Tongue (tissue), 3 donors: ENCODE measurements at places on chromosomes 2 and 18. TPM values are rescaled to one million over a fixed set of nuclear protein-coding genes. Genes with fewer than 3 reads are reported as not detected.

GRCh38 chr18:32696376-32696775 lies 76.4 kb downstream of the KLHL14 start:
- no peak for DNase-seq

GRCh38 chr2:221486106-221486505 lies 86.0 kb downstream of the EPHA4 start:
- no peak for DNase-seq

ACTG2 gene
- total RNA-seq = 7.9 TPM

MYOM1 gene
- total RNA-seq = 662 TPM

DNA sequence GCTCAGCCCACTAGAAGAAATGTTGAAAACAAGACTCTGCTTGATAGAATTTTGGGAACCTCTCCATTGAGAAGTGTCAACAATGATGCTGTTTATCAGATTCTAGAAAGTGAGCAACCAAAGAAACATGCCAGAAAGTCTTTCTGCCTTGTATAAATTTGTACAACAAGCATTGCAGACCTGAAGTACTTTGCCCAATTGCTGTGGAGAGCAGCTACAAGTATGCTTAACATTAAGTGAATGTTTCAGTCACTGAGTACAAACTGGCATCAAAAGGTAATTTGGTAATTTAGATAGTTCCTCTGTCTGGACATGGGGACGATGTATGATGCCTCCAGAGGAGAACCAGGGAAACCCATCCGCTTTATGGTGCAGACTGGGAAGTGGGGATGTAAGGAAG lies 33.4 kb upstream of the SKA1 start:
- no peak for DNase-seq

AKAIN1 gene
- total RNA-seq = not detected

DNA sequence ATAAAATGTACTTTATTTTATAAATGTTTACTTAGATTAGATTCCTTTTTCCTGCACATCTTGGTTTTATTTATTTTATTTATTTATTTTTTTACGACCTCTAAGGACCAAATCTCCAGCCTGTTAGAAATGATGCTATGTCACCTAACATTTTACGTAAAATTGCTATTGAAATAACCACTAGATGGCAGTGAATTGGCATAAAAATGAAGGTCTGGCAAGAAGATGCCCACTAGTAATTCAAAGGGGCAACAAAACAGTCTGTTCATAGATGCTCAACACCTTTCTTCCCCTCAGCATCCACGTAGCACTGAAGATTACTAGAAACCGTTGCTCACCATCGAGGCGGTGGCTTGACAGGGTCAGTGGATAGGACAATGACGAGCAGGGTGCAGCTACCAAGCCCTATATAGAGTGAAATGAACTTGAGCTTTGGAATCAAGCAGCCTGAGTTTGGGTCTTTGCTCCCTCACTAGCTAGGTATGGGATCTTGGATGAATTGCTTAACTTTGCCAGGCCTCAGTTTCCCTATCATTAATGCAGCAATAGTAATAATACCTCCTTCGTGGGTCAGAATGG lies 128.7 kb upstream of the L3MBTL4 start:
- DNase-seq = peak; percentile 76

DNA sequence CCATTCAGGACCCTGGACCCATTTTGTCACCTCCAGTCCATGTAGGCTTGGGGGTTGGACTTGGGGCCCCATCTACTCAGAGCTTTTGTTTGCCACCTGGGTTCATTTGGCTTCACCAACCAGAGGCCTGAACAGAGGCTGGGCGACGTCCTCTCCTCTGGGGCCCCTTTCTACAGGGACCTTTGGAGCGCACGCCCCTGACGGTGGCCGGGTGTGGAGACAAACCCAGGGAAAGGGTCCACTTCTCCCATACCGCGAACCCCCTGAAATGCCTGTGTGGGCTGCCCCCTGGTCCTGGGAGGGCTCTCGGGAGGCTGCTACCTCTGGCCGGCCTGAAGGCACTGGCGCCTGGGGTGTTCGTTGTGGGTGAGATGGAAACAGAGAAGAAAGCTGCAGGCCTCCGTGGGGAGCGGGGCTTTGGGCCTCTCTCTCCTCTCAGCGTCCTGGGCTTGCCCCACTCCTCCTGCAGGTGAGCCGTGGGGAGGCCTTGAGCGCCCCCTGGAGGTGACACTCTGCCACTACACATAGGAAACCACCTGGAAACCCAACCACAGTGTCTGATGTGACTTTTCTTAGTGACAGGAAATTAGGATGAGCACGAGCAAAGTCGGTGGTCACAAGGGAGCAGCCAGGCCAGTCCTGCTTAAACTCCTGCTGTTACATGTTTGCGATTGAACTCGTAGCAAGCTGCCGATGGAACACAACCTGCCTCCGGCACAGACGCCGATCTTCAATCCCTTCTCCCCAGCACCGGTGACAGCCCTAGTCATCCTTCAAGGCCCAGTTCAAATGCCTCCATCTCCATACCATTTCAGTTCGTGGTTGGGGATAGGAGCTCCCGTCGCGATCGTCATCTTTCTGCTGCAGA lies 12.0 kb upstream of the NTSR2 start:
- peak; percentile 26 for DNase-seq

GRCh38 chr2:151111599-151112278 lies 149.9 kb downstream of the RBM43 start:
- DNase-seq = no peak

- peak; percentile 66 for DNase-seq
Measured at GRCh38 chr2:100819370-100820272, at the start of gene NPAS2. TSS of gene NPAS2 (plus strand) at chr2:100820139. CDS start at chr2:100904755, 84,616 bp downstream.

SLC9A4 gene
- 0.10 TPM for total RNA-seq

GRCh38 chr2:180735799-180736198 lies 244.6 kb upstream of the UBE2E3 start:
- no peak for DNase-seq

- DNase-seq = no peak
Measured at GRCh38 chr2:191610756-191611155, 67.2 kb upstream of the NABP1 start.

GRCh38 chr18:69401226-69401971 lies 711 bp downstream of the DOK6 start:
- DNase-seq = peak; percentile 48

DNA sequence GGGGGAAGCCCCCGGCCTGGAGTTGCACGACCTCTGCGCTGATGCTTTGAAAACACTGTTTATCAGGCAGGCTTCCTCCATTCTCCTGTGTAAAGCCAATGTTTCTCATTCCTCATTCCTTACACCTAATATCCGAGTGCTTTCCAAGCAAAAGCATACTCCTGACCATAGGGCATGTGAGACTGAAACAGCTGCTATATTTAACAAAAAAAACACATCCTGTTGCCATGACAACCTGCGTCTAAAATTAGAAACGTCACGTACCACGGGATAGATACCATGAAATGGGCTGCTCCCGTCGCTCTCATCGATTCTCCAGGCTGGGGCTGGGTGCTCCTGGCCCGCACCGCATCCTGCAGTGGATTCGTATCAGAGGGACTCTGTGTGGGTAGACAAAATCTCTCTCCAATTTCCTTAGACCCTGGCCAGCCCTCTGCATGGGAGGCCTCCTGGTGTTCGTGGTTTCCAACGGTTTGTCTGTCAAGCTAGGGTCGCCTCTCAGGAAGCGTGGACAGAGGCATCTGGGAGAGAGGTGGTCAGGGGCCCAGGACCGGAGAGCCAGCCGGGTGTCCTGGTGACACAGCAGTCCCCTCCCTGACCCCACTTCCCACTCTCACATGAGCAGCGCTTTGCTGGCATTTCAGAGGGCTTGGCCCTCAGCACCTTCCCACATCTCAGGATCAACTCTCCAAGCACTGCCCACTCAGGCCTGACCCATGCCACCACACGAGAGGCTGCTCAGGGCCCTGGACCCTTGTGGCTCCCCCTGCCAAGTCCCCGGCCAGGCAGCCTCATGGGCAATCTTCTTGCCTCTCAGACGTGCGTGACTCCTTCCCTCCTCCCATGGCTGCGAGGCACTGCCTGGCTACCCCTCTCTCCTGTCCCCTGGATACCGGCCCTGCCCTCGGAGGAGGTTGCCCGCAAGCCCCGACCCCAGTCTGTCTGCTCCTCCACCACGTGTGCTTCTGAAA lies 268.1 kb downstream of the NDUFA10 start:
- peak; percentile 91 for DNase-seq

DNA sequence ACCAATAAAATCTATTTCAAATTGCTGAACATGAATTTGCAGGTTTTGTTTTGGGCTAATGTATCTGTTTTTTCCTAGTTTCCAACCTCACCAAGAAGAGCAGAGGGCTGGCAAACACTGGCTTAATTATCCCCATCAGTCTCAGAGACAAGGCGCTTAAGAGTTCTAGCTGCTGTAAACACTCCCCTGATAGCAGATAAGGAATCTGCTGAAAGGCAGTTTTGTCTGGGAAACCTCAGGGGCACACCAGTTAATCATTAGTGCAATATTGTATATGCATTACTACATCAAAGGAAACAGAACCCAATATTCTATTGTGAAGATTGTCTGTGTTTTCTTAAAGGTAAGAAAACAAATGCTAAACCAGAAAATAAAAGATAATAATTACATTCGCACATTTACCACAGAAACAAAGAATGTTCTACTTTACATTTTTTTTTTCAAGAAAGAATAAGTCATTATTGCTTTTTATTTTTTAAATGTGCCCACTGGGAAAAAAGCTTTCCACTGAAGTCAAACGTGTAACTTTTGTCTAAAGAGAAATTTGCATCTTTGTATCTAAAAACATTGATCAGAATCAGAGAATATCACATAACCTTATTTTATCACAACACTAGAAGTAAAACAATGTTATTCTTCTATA lies 179.1 kb downstream of the ERBB4 start:
- no peak for DNase-seq
